ENCODE measurements at places on chromosomes 12 and 14. TPM values are rescaled to one million over a fixed set of nuclear protein-coding genes. Genes with fewer than 3 reads are reported as not detected.

- no peak for DNase-seq
These were observed 248.6 kb upstream of the NOVA1 start for GRCh38 chr14:26846388-26846787.

DNA sequence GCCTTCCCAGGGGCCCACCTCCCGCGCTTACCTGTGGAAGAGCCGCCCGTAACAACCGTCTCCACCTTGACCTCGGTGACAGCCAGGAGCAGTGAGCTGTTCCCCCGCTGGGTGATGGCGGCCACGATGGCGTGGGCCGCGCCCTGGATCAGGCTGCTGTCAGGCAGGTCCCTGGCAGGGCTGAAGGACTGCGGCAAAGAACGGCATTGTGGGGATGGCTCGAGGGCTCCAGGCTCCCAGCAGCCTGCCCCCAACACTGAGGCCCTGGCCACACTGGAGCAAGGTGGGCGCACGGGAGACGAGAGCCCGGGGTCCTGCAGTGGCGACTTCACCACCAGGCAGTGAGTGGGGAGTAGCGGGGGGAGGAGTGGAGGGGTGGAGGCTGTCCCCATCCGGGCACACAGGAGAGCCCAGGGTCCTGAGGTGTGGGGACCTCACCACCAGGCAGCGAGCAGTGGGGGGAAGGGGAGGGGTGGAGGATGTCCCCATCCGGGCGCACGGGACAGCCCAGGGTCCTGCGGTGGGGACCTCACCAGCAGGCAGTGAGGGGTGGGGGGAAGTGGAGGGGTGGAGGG is 25.0 kb downstream of the JAG2 start:
- DNase-seq, result no peak

GRCh38 chr12:96338852-96339471 is 61.3 kb downstream of the CDK17 start:
- no peak for DNase-seq

Gene SLC38A4
- total RNA-seq, result 0.03 TPM

Gene DAO
- total RNA-seq, result 22.1 TPM

Gene ACSM4
- not detected for total RNA-seq

Data from G401 (cell line).